Stimulated activated CD8-positive, alpha-beta memory T cell treated with anti-CD3 and anti-CD28 coated beads, Interleukin-4, amount 100 ng/mL, for 1 hour (primary cell): ENCODE measurements at places on chromosomes 13 and 19.
A peak's percentile ranks its signal among the peaks of the same experiment; 100 is the strongest.

DNA sequence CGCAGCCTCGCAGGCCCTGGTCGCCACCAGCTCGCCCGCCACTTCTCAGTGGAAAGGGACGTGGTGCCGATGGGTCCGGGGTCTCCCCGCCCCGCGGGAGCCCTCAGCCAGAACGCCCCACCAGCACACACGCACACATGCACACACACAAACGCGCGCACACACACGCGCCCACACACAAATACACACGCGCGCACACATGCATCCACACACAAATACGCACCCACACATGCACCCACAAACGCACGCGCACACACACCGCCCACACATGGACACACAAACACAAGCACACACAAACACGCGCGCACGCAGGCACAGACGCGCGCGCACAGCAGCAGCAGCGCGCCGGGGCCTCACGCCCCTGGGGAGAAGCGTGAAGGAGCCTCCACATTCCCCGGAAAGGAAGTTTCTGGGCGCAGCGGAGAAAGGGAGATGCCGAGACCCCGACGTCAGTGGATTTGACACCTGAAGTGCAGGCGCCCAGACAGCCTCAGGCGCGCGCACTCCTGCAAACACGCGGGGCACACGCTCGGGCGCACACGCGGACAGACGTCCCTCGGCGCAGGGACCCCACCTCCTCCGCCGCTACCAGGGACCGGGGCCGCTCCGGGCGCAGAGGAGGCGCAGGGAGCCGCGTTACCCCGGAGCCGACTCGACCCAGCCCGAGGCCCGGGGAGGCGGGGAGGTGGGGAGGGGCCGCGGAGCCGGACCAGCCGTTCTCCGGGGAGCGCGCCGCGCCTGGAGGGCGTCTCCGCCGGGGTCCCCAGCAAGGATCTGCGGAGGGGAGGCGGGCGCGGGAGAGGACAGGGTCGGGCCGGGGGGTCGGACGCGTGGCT lies 622 bp downstream of the RASA3 start:
- DNase-seq, result no peak

GRCh38 chr13:107551521-107551920 lies 663.8 kb downstream of the LIG4 start:
- no peak for DNase-seq

DNA sequence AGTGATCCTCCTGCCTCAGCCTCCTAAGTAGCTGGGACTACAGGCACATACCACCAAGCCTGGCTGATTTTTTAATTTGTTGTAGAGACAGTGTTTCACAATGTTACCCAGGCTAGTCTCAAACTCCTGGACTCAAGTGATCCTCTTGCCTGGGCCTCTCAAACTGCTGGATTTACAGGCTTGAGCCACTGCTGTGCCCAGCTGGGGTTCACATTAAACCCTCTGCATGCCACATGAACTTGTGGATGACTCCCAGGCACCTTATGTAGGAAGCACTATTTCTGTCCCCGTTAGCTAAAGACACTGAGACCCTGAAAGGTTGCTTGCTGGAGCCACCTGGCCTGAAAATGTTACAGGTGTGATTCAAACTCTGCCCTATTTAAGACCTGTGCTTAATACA lies 10.5 kb downstream of the MYH14 start:
- no peak for DNase-seq

DNA sequence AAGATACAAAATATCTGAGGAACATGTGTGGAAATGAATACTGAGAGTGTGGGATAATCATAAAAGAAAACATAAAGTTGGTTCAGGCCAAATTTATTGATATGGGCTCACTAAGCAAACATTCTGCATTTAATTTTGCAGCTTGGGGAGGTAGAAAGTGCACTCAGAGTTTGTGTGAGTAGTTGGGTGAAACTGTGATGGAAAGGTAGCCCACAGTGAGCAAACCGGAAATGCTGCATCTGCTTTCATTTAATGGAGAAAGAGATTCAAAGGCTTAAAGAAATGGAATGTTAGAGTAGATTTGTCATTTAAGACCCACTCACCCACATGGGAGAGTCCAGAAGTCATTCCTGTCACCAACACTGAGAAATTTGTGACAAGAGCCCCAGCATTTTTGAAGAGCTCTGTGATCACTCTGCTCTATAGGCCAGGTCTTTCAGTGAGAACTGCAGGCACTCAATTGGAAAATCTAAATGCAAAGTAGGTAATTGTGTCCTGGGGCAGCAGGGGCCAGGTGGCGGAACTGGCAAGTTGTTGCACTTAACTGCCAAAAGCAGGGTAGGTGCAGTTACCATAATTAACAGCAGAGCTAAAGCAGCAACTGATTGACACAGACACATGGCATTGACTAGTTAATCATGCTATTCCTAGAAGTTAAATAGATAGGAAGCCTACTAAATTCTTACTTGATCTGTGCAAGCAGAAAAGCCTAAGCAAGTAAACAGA lies 1228.3 kb upstream of the PCDH20 start:
- no peak for DNase-seq

GRCh38 chr13:29849731-29850212 lies 645 bp downstream of the UBL3 start:
- peak; percentile 8 for DNase-seq

- no peak for DNase-seq
Measured at GRCh38 chr13:27556109-27556508, 64.2 kb downstream of the LNX2 start.

- DNase-seq, result no peak
Measured at GRCh38 chr13:42331009-42331408, 59.1 kb downstream of the AKAP11 start.

GRCh38 chr13:30744681-30745077 lies 9.3 kb downstream of the ALOX5AP start:
- DNase-seq, result no peak

DNA sequence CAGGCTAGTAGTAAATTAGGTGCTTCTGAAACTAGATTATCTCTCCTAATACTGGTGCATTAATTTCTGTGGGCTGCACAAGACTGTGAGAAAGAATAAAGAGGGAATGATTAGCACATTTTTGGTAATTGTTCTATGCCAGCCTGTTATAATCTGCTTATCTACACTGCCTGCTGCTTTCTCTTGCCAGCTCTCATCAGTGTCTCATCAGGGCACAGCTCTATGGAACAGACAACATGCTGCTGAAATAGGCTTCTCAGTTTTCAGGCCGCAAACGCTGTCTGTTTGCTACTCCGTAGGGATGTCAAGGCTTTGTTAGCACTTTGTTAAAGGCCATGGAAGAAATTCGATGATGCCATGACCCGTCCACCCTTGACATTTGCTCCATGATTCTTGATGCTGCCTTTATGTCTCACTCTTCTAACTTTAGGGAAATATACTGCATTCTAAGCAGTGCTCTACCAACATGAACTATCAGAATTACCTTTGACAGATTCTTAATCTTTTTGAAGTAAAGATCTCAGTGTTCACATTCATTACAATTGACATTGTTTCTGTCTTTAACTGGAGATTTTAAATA lies 84.0 kb upstream of the PRR20A start:
- DNase-seq, result no peak

DNA sequence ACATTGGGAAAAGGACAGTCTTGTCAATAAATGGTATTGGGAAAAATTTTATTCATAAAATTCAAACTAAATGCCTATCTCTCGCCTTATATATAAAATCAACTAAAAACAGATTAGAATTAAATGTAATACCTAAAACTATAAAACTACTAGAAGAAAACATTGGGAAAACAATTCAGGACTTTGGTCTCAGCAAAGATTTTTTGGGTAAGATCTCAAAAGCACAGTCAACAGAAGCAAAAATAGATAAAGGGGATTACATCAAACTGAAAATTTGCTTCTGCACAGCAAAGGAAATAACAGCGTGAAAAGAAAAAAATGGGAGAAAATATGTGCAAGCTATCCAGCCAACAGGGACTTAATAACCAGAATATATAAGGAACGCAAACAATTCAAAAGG lies 24.3 kb upstream of the ZC3H13 start:
- DNase-seq, result no peak

- no peak for DNase-seq
Measured at GRCh38 chr13:97339019-97339987, 94.7 kb upstream of the RAP2A start.

GRCh38 chr19:30256496-30256850 lies 115.7 kb upstream of the ZNF536 start:
- DNase-seq, result no peak

GRCh38 chr13:88648598-88649373 lies 977.6 kb downstream of the SLITRK5 start:
- no peak for DNase-seq

- no peak for DNase-seq
Measured at GRCh38 chr19:31974290-31974689, 371.1 kb upstream of the ZNF507 start.

DNA sequence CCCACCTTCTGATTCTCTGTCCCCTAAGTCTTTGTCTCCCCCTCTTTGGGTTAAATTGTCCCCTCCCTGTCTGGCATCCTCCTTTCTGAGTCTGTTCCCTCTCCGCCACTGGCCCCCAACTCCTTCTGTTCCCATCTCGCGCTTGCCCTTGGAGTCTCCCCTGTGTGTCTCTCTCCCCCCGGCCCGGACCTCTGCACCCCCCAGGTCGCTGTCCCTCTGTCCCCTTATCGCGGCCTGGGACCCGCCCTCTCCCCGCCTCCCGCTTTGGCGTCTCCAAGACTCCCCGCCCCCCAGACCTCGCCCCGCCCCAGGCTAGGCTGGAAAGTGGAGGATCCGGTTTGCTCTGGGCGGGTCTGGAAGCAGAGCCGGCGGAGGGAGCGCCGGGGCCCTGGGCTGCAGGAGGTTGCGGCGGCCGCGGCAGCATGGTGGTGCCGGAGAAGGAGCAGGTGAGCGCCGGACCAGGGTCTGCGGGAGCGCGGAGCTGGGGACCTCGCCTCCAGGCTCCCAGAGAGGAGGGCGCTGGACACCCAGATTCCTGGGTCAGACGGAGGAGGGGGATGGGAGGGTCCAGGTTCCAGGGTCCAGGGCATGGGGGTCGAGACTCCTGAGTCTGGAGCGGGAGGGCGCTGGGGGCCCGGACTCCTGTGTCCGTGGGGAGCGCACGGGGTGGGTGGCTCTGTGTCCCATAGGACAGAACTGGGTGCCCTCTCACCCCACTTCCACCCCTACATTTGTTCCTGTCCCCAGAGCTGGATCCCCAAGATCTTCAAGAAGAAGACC lies at the start of gene TRPM4:
Gene TRPM4 (plus strand): TSS at position 348 of the 780 bp plus-strand sequence. CDS start 75 bp downstream, at position 423.
- DNase-seq, result no peak
